ENCODE measurements at places on chromosomes 16 and 17. TPM values are rescaled to one million over a fixed set of nuclear protein-coding genes. Genes with fewer than 3 reads are reported as not detected.

DNA sequence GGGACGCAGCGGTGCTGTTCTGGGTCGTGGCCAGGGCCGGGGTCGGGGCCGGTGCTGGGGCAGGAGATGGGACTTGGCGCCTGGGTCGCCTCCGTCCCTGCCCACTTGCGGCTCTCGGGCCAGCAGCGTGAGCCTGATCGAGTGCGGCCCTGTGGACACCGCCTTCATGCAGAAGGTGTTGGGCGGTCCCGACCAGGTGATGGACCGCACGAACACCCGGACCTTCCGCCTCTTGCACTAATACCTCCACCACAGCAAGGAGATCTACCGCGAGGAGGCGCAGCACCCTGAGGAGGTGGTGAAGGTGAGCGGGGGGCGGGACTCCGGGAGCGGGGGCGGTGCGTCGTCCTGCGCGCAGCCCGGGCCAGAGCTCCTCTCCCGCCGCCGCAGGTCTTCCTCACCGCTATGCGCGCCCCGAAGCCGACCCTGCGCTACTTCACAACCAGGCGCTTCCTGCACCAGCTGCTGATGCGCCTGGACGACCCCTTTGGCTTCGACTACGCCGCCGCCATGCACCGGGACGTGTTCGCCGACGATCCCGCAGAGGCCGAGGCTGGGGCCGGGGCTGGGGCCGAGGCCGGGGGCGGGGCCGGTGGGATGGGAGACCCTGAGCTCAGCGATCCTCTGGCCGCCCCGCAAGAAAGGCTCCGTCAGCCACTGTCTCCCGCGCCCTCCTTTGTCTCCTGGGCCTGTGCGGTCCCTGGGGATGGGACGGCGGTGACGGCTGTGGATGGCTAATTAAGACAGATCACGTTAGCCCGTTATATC, 4.5 kb upstream of the HSD17B1 start:
- DNase-seq, result no peak

Gene TEKT1
- polyA plus RNA-seq, result 2.7 TPM

DNA sequence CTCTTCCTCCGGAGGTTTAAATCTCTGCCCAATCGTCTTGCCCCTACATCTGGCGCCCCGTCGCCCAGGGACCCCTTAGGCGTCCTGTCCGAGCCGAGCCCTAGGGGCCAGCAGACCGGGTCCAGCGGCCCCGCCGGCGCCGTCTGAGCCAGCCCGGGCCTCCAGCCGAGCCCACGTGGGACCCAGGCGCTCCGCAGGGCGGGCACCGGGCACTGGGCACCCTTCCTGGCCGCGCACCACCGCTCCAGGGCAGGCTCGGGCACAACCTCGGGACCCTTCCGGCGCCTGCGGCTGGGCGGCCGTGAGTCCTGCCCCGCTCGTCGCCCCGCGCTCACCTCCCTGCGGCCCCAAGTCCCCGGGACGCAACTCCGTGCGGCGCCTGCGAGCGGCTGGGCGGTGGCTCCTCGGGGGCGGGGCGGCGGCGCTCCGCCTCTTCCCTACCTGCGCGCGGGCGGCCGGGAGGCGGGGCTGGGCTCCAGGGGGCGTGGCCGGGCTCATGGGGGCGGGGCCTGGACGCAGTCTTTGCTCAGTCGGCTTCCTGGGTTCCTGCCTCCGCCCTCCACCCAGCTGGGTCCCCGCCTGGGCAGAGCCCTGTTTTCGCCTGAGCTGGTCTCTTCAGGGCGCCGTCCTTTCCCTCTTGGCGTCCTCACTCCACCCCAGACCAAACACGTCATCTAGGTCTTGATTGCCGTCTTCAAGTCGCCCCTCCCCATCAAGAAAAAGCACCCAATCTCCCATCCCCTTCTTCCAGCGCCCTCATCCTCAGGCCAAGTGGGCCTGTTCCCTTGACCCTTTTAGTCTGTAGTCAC, at the start of gene RHBDF2:
Gene RHBDF2 (minus strand): TSS at position 406 of the 809 bp plus-strand sequence. CDS start 19,899 bp downstream, outside the sequence.
- peak; percentile 75 for DNase-seq

GRCh38 chr17:17131839-17132238, 74.3 kb downstream of the PLD6 start:
- no peak for DNase-seq

- no peak for DNase-seq
These were observed 27.4 kb downstream of the TMEM132E start for GRCh38 chr17:34606763-34607162.

- DNase-seq, result no peak
These were observed 423.0 kb upstream of the PSMD7 start for GRCh38 chr16:73873643-73874042.

DNA sequence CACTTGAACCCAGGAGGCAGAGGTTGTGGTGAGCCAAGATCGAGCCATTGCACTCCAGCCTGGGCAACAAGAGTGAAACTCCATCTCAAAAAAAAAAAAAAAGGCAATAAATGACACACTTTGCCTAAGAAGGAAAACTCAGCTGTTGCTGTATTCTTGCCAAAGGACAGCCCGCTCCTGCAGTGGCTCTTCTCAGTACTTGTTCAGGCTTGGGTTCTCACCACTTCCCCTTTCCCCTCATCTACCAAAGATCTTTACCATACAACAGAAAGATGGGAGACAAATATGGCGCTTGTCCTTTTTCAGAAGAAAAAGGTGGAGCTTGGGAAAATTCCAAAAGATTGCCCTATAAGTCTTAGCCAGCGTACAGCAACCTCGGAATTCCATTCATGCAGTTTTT, 58.5 kb downstream of the MYH13 start:
- DNase-seq, result no peak

Gene TBC1D26
- polyA plus RNA-seq, result 0.86 TPM

Gene HOXB3
- 91.9 TPM for polyA plus RNA-seq

Gene HYDIN
- polyA plus RNA-seq, result 14.6 TPM
